T-cell (primary cell): ENCODE measurements at places on chromosomes 6 and 20. TPM values are rescaled to one million over a fixed set of nuclear protein-coding genes. Genes with fewer than 3 reads are reported as not detected.

GRCh38 chr6:71404145-71404966 lies 115.7 kb downstream of the OGFRL1 start:
- H3K4me3 ChIP-seq, result no peak overlapping the region
- no peaks in the 10 kb centered on the region for H3K27me3 ChIP-seq
- H3K27ac ChIP-seq, result no peak overlapping the region
- no peak for DNase-seq

GGT7 gene
- total RNA-seq, result 31.5 TPM

DNA sequence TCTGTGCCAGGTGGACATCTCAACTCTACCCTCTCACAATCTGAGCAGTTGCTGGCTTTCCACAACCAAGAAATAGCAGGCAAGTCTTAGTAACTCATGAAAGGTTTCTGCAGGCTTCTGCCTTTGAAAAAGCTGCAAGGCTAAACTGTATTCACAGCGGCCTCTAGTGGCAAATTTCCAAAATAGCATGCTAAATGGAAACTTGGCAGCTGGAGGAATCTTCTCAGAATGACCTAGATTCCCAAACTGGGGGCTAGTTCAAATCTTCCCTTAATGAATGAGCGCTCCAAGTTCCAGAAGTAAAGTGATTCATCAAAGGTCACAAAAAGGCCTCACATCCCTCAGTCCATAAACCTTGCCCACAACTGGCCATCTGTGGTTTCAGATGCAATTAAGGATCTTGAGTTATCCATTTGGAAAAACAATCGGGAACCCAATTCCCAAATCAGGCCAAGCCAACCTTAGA lies 11.9 kb upstream of the CPNE5 start:
- H3K4me1 ChIP-seq, result no peaks in the 10 kb centered on the region
- peak overlapping the region; percentile 18 for H3K4me3 ChIP-seq
- DNase-seq, result peak; percentile 29
- H3K27me3 ChIP-seq, result no peaks in the 10 kb centered on the region
- H3K36me3 ChIP-seq, result peaks cover 7% of the 10 kb centered on the region

DNA sequence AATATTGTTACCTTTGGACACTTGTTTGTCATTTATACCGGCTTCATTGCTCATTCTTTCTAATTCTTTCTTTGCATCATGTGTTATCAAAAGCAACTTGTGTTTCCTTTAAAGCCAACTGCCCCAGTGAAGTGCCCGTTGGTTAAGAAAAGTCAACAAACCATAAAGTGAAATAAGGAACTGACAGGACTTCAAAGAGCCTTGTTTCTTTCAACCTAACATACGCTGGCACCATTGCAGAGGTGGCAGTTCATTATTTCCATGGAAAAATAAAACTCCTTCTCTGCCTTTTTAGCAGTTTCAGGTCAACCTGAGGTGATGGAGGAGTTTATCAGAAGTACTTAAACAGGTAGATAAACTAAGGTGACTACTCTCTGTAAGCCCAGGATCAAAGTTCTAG lies 28.8 kb downstream of the FERMT1 start:
- peaks cover 16% of the 10 kb centered on the region for H3K27me3 ChIP-seq
- H3K4me3 ChIP-seq, result no peak overlapping the region
- H3K4me1 ChIP-seq, result no peaks in the 10 kb centered on the region
- H3K36me3 ChIP-seq, result no peaks in the 10 kb centered on the region
- no peak overlapping the region for H3K27ac ChIP-seq

- H3K27ac ChIP-seq, result no peak overlapping the region
- H3K36me3 ChIP-seq, result no peaks in the 10 kb centered on the region
- no peak for DNase-seq
- no peak overlapping the region for H3K4me3 ChIP-seq
- no peaks in the 10 kb centered on the region for H3K4me1 ChIP-seq
- H3K27me3 ChIP-seq, result no peaks in the 10 kb centered on the region
Observed at GRCh38 chr6:1047981-1048541, 263.8 kb upstream of the FOXQ1 start.

KIF13A gene
- 1.5 TPM for total RNA-seq

GRCh38 chr20:11248011-11248409 lies 574.2 kb upstream of the JAG1 start:
- no peak for DNase-seq
- no peaks in the 10 kb centered on the region for H3K27me3 ChIP-seq
- H3K36me3 ChIP-seq, result no peaks in the 10 kb centered on the region
- no peak overlapping the region for H3K4me3 ChIP-seq
- no peak overlapping the region for H3K27ac ChIP-seq
